ENCODE measurements at places on chromosomes 1 and 21. TPM values are rescaled to one million over a fixed set of nuclear protein-coding genes. Genes with fewer than 3 reads are reported as not detected.

DNA sequence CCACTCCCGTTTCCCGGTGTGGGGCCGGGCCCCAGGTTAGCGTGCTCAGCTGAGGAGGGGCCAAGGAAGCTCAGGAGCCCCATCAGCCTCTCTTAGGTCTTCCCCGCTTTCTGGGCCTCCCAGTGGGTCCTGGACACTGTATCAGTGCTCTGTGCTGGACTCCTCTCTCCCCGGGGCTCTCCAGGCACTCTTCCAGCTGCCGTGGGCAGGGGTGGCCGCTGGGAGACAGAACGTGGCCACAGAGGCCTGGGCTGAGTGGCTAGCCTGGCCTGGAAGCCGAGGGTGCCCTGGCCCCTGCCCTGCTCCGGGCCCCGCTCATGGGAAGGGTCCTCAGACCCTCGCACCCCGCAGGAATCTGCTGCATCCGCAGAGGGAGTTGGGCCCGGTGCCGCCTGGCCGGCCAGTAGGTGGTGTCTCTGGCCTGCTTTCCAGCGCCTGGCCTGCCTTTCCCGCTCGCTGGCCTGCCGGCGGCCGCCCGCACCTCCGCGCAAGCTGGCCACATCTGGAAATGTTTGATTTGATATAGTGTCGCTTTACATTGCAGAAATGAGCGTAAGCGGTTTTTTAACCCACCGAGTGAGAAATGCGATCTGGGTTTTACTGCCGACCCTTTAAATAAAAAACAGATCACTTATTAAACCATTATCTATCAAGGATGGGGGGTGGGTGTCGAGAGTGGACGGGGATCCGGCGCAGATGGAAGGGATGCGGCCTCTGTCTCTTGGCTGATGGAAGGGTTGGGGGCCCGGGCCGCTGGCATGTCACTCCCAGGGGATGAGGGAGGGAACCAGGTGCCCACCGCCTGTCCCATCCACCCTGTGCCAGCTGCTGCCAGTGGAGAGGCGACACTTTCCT, 74.4 kb upstream of the TTC34 start:
- no peak overlapping the region for H3K27ac ChIP-seq
- H3K27me3 ChIP-seq = no peaks in the 10 kb centered on the region
- peak; percentile 87 for DNase-seq
- H3K4me1 ChIP-seq = peaks cover 8% of the 10 kb centered on the region

GRCh38 chr1:3266870-3267549, 187.5 kb upstream of the ARHGEF16 start:
- H3K36me3 ChIP-seq = no peaks in the 10 kb centered on the region
- no peaks in the 10 kb centered on the region for H3K27me3 ChIP-seq
- H3K4me3 ChIP-seq = no peak overlapping the region

GRCh38 chr1:94852788-94853187, 32.6 kb downstream of the SLC44A3 start:
- peaks cover 11% of the 10 kb centered on the region for H3K4me1 ChIP-seq
- no peak for DNase-seq
- H3K4me3 ChIP-seq = no peak overlapping the region

- no peak for DNase-seq
- no peaks in the 10 kb centered on the region for H3K27me3 ChIP-seq
- no peak overlapping the region for H3K27ac ChIP-seq
- H3K4me1 ChIP-seq = peaks cover 2% of the 10 kb centered on the region
- no peaks in the 10 kb centered on the region for H3K36me3 ChIP-seq
Observed at GRCh38 chr1:159196543-159196942, 8.1 kb upstream of the ACKR1 start.

- H3K4me1 ChIP-seq = peaks cover 81% of the 10 kb centered on the region
- peak overlapping the region; percentile 62 for H3K4me3 ChIP-seq
- peak overlapping the region; percentile 68 for H3K27ac ChIP-seq
Observed at GRCh38 chr1:27526569-27527222, 36.7 kb upstream of the WASF2 start.

DNA sequence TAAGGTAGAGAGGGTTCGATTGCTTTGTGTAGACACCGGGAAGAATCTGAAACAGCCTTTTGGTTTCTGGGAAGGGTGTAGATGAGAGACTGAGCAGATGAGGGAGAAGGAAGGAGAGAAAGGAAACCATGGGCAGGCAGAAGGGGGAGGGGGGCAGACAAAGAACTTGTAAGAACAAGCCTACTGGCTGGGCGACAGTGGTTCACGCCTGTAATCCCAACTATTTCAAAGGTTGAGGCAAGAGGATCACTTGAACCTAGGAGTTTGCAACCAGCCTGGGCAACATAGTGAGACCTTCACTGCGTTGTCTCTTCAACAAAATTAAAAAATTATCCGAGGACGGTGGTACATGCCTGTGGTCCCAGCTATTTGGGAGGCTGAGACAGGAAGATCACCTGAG, 106.2 kb downstream of the TM2D1 start:
- H3K4me1 ChIP-seq = no peaks in the 10 kb centered on the region
- H3K36me3 ChIP-seq = no peaks in the 10 kb centered on the region
- H3K4me3 ChIP-seq = no peak overlapping the region
- H3K27me3 ChIP-seq = no peaks in the 10 kb centered on the region
- H3K27ac ChIP-seq = no peak overlapping the region
- DNase-seq = no peak

DNA sequence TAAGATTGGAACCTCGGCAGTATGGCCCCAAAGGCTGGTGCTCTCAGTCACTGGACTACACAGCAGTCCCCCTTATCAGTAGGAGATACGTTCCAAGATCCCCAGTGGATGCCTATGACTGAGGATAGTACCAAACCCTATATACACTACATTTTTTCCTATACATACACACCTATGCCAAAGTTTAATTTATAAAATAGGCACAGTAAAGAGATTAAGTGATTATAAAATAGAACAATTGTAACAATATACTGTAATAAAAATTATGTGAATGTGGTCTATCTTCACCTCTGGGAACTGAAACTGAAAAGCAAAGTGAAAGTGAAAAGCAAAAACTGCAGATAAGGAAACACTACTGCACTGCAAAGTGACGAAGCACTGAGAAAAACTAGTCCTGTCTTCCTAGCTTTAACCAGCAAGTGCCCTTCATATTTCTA, 96.8 kb downstream of the INTS7 start:
- no peaks in the 10 kb centered on the region for H3K27me3 ChIP-seq
- DNase-seq = no peak
- no peaks in the 10 kb centered on the region for H3K4me1 ChIP-seq
- H3K4me3 ChIP-seq = no peak overlapping the region

- H3K4me3 ChIP-seq = no peak overlapping the region
- H3K4me1 ChIP-seq = peaks cover 14% of the 10 kb centered on the region
- H3K36me3 ChIP-seq = no peaks in the 10 kb centered on the region
- peaks cover 6% of the 10 kb centered on the region for H3K27me3 ChIP-seq
Observed at GRCh38 chr1:38578271-38578951, 281.2 kb downstream of the RRAGC start.

DNA sequence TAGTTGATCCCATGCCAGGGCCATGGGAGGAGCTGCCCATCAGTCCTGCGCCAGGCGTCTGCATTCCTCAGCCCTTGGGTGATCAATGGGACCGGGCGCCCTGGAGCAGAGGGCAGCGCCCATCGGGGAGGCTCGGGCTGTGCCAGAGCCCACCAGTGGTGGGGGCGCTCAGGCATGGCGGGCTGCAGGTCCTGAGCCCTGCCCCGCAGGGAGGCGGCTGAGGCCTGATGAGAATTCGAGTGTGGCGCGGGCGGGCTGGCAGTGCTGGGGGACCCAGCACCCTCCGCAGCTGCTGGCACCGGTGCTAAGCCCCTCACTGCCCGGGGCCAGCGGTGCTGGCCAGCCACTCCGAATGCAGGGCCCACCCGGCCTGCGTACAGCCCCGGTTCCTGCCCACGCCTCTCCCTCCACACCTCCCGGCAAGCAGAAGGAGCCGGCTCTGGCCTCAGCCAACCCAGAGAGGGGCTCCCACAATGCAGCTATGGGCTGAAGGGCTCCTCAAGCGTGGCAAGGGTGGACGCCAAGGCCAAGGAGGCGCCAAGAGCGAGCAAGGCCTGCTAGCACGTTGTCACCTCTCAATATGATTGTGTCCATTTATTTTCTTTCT, 238.1 kb upstream of the OLFM3 start:
- no peaks in the 10 kb centered on the region for H3K27me3 ChIP-seq
- H3K27ac ChIP-seq = no peak overlapping the region
- no peak for DNase-seq
- H3K36me3 ChIP-seq = no peaks in the 10 kb centered on the region
- no peak overlapping the region for H3K4me3 ChIP-seq
- no peaks in the 10 kb centered on the region for H3K4me1 ChIP-seq

DNA sequence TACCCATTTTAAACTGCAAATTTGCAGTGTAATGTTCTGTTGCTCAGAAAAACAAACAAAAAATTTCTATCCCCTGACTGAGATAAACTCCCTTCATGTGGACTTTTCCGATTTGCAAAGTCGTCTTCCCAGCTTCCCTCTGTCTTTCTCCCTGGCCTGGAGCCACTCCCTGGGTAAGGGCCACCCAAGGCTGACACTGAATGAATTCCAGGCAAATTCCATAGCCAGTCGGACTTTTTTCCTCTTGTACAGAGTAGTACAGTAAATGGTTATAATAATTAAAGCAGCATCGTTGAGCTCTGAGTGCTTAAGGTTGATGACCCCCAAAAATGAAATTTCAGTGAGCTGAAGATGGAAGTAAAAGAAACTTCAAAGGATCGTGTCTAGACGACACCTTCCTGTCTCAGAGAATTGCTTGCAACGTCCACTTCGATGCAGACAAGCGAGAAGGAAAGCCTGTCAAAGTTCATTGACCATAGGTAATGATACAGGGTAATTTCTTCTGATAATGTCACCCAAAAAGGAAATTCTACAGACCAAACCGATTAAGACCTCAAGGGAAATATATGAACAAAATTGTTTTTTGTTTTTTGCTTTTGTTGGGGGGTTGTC, 33.6 kb upstream of the LHX8 start:
- DNase-seq = no peak
- no peak overlapping the region for H3K27ac ChIP-seq
- H3K4me3 ChIP-seq = no peak overlapping the region
- no peaks in the 10 kb centered on the region for H3K27me3 ChIP-seq
- H3K4me1 ChIP-seq = no peaks in the 10 kb centered on the region

GRCh38 chr1:241475671-241476070, 43.9 kb downstream of the FH start:
- H3K27me3 ChIP-seq = no peaks in the 10 kb centered on the region
- H3K27ac ChIP-seq = no peak overlapping the region
- no peak overlapping the region for H3K4me3 ChIP-seq
- DNase-seq = no peak
- no peaks in the 10 kb centered on the region for H3K4me1 ChIP-seq
- no peaks in the 10 kb centered on the region for H3K36me3 ChIP-seq

DNA sequence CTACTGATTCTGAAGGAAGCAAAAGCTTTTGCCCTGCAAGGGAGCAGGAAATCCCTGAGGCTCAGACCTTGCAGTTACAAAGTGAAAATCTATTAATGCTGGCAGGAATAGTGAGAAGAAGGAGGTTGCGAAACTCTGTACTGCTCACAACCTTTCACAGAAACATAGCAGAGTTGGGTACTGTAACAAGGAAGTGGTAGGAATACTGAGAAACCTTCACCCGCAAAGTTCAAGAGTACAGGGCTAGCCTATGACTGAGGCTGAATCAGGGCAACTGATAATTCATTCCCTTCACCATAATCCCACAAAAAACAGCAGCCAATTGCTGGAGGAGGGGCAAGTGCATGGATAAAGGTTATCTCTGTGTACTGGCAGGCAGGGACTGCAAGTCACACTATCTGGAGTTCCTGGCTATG, 23.9 kb upstream of the KCTD3 start:
- H3K4me3 ChIP-seq = no peak overlapping the region
- H3K36me3 ChIP-seq = no peaks in the 10 kb centered on the region
- no peaks in the 10 kb centered on the region for H3K4me1 ChIP-seq
- DNase-seq = no peak
- no peak overlapping the region for H3K27ac ChIP-seq
- no peaks in the 10 kb centered on the region for H3K27me3 ChIP-seq

The WNT2B gene
- 11.9 TPM for total RNA-seq

The HTR1D gene
- not detected for total RNA-seq

The TMEM240 gene
- 1.8 TPM for total RNA-seq

The JAM2 gene
- 8.9 TPM for total RNA-seq

The DENND2D gene
- total RNA-seq = 69.7 TPM
